ENCODE measurements at places on chromosomes 7 and 10. TPM values are rescaled to one million over a fixed set of nuclear protein-coding genes. Genes with fewer than 3 reads are reported as not detected.

Gene CALCR
- not detected for total RNA-seq

Gene GOLGA7B
- 0.03 TPM for total RNA-seq

Gene TRPV6
- total RNA-seq: not detected

Gene ECHS1
- total RNA-seq: 60.6 TPM

Gene CPVL
- total RNA-seq: 0.20 TPM

Gene FGFR2
- 0.03 TPM for total RNA-seq

Gene ANLN
- total RNA-seq: 11.5 TPM

Gene GPNMB
- total RNA-seq: 214 TPM

Gene TRIM50
- total RNA-seq: not detected

Gene GIMAP1
- 0.03 TPM for total RNA-seq

Gene ATP6V0A4
- total RNA-seq: not detected

Gene HHEX
- 9.2 TPM for total RNA-seq

Data from smooth muscle cell of the pulmonary artery (primary cell).